ENCODE measurements at places on chromosomes 12 and 14. TPM values are rescaled to one million over a fixed set of nuclear protein-coding genes. Genes with fewer than 3 reads are reported as not detected.

ATG2B gene
- 17.0 TPM for total RNA-seq

SOX5 gene
- 86.6 TPM for total RNA-seq

C12orf42 gene
- total RNA-seq: not detected

TRIAP1 gene
- total RNA-seq: 38.0 TPM

- peaks cover 5% of the 10 kb centered on the region for H3K4me1 ChIP-seq
Observed at GRCh38 chr14:71721791-71722190, 210.4 kb upstream of the RGS6 start.

DNA sequence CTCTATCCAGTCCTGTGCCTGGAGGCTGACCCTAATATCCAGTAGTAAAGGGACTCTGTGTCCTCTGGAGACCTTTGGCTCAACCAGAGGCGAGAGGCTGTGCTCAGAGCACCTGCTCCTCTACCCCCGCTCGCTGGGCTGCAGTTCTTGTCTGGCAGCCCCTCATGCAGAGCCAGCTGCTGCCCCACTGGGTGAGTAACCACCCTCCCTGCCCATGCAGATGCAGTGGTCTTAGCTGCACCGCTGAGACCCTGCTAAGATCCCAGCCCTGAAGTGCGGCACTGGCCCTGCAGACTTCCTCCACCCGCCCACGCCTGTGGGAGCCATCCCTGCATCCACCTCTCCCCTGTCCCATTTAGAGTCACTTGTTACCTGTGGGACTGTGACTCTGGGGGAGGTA, 347.5 kb upstream of the SFSWAP start:
- peaks cover 6% of the 10 kb centered on the region for H3K36me3 ChIP-seq
- H3K27me3 ChIP-seq: peaks cover 52% of the 10 kb centered on the region
- H3K27ac ChIP-seq: no peak overlapping the region
- H3K4me3 ChIP-seq: no peak overlapping the region
- DNase-seq: no peak

DNA sequence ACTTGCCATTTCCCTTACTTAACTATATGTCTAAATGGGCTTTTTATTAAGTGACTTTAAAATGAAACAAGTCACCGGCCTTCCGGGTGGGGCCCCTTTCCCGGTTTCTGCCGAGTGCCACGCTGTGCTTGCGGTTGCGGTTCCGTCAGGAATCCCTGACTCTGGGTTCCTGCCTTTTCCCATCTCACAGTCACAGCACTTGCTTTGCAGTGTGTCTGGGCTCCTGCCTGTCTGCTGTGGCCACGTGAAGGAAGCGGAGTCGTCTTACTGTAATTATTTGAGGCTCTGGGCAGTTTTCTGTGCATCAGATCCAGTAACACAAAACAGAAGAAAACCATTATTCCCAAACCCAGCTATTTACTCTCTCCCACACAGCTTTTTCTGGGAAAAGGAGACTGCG, 44.0 kb upstream of the FRMD6 start:
- no peak for DNase-seq
- H3K27ac ChIP-seq: no peak overlapping the region
- peaks cover 14% of the 10 kb centered on the region for H3K4me1 ChIP-seq
- no peak overlapping the region for H3K4me3 ChIP-seq

DNA sequence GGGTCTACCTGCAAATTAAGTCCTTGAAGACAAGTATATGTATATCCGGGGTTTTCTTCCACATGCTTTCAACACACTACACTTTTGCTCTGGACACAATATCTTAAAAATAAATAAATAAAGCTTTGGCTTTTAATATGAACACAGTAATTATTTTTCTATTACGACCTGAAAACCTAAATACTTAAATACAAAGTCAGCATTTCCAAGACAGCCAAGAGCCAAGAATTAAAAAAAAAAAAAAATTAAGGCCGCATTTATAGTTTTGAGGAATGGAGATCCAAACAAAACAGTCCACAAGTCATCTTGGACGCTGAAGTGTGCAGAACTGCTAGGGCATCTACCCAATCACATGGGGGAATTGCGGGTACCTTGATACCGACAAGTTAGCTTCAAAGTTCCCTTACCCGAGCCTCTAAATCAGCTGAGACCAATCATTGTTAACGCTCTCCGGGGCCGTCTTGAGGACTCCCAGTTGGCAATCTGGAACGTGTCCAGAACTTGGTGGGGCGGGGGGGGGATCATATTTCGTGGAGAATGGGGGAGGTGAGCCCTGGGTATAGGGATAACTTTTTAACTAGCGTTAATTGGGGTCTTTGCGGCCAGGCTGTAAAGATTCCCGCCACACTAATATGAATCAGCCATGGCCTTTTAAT, 731 bp upstream of the PCNX4 start:
- no peaks in the 10 kb centered on the region for H3K27me3 ChIP-seq
- H3K36me3 ChIP-seq: no peaks in the 10 kb centered on the region
- peak overlapping the region; percentile 93 for H3K27ac ChIP-seq
- no peak for DNase-seq
- H3K4me3 ChIP-seq: peak overlapping the region; percentile 97

DNA sequence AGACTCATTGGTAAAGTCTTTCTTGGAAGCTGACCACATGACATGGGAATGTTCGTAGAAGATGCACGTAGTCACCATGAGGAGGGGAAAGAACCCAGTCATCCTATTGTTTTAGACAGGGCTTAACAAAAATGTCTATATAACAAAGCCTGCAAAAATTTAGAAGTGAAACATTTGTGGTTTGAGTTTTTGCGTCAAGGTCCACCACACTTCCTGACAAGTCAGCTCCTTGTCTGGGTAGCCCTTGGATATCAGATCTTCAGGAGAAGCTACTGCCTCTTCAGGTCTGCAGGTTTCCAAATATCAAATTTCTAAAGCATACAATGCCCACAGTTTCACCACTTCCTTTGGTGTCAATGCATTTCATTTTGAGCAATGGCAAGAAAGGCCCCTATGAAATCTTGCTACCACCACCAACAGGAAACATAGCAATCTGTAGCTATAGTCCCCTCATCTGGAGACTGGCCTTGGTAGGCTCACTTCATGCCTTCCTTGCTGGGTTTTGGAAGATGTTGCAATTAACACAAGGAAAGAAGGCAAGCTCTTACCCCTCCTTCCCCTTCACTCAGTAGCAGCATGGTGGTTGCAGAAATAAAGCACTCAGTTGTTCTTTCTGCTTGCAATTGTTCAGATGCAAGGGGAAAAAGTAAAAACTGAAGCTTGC, 235.2 kb downstream of the PCNX1 start:
- H3K36me3 ChIP-seq: no peaks in the 10 kb centered on the region
- no peaks in the 10 kb centered on the region for H3K27me3 ChIP-seq
- H3K4me3 ChIP-seq: no peak overlapping the region
- no peak overlapping the region for H3K27ac ChIP-seq
- DNase-seq: no peak

- peaks cover 9% of the 10 kb centered on the region for H3K36me3 ChIP-seq
- H3K4me3 ChIP-seq: no peak overlapping the region
- no peaks in the 10 kb centered on the region for H3K27me3 ChIP-seq
Observed at GRCh38 chr12:76043377-76043776, 11.8 kb upstream of the PHLDA1 start.

DNA sequence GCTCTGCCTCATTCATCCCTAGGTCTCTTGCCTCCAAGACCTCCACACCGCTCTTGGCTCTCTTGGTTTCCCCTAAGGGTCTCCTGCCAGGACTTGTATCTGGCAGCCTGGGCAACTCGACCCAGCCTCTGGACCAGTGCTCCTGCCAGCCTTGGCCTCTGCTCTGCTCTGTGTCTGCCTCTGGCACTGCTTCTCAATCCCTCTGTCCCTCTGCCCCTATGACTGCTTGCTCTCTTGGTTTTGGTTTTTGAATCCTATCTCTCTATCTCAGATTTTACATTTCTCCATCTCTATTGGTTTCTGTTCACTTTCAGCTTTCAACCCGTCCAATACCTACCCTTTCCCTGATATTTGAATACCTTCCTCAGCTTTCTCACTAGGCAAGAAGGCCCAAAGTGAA, 6.3 kb downstream of the ITGA5 start:
- DNase-seq: no peak
- no peak overlapping the region for H3K27ac ChIP-seq
- no peaks in the 10 kb centered on the region for H3K36me3 ChIP-seq

- no peak for DNase-seq
- peaks cover 52% of the 10 kb centered on the region for H3K4me1 ChIP-seq
- no peak overlapping the region for H3K4me3 ChIP-seq
- H3K27ac ChIP-seq: no peak overlapping the region
Observed at GRCh38 chr14:99589031-99589441, 15.0 kb downstream of the CCDC85C start.

GRCh38 chr14:91870001-91870400, 2.7 kb upstream of the TC2N start:
- DNase-seq: no peak
- H3K4me1 ChIP-seq: no peaks in the 10 kb centered on the region
- H3K27me3 ChIP-seq: no peaks in the 10 kb centered on the region
- H3K27ac ChIP-seq: no peak overlapping the region

- no peak overlapping the region for H3K27ac ChIP-seq
- no peaks in the 10 kb centered on the region for H3K36me3 ChIP-seq
- H3K27me3 ChIP-seq: no peaks in the 10 kb centered on the region
Observed at GRCh38 chr14:54881761-54882401, 20.7 kb downstream of the GCH1 start.

DNA sequence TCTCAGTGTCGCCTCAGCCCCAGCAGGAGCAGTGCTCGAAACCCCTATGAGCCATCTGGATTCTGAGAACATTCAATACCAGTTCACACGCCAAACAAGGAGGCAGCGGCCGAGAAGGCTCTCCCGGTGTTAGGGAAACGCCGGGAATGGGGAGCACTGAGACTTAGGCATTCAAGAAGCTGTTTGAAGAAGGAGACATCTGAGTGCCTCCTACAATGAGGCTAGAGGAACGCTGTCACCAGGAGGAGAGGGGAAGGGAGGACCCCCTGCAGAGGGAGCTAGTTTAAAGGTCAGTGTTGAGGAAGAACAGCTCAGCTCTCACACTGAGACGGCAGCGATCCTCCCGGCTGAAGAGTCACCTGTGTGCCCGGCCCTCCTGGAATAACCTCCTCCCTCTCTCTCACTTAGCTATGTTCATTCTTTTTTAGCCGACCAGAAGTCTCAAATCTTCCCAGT, 69.9 kb downstream of the SERPINA3 start:
- no peak overlapping the region for H3K4me3 ChIP-seq
- DNase-seq: no peak
- no peaks in the 10 kb centered on the region for H3K36me3 ChIP-seq
- H3K4me1 ChIP-seq: peaks cover 14% of the 10 kb centered on the region
- H3K27me3 ChIP-seq: peaks cover 5% of the 10 kb centered on the region

- peak; percentile 25 for DNase-seq
- no peak overlapping the region for H3K27ac ChIP-seq
- peaks cover 5% of the 10 kb centered on the region for H3K4me1 ChIP-seq
- H3K4me3 ChIP-seq: no peak overlapping the region
Observed at GRCh38 chr14:95993768-95994592, 45.2 kb upstream of the C14orf132 start.

GRCh38 chr12:131711551-131712205, 788 bp downstream of the SFSWAP start:
- H3K4me1 ChIP-seq: peaks cover 24% of the 10 kb centered on the region
- H3K27me3 ChIP-seq: no peaks in the 10 kb centered on the region
- peaks cover 13% of the 10 kb centered on the region for H3K36me3 ChIP-seq
- no peak for DNase-seq

DNA sequence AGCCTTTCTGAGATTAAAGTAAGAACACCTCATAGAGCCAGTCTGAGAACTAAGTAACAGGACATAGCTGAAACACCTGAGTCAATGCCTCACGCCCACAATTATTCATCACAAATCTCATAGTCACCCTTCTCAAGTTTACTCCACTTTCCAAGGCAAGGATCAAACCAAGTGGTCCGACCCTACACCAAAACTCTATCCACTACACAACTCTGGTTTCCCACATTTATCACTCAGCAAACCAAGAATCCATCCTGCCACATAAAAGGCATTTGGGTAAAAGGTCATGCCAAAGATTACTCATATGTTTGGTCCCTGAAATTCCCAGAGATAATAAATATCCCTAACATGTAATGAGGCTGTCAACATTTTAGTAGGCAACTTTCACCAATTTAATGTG, 144.1 kb downstream of the RPAP3 start:
- H3K36me3 ChIP-seq: no peaks in the 10 kb centered on the region
- no peak overlapping the region for H3K4me3 ChIP-seq
- peaks cover 20% of the 10 kb centered on the region for H3K27me3 ChIP-seq
- peaks cover 17% of the 10 kb centered on the region for H3K4me1 ChIP-seq
- DNase-seq: no peak

GRCh38 chr12:106739815-106740530, 34.5 kb upstream of the RIC8B start:
- no peak for DNase-seq
- peak overlapping the region; percentile 15 for H3K27ac ChIP-seq
- peak overlapping the region; percentile 14 for H3K4me3 ChIP-seq
- H3K36me3 ChIP-seq: peaks cover 12% of the 10 kb centered on the region

GRCh38 chr12:98532687-98533304, 17.4 kb downstream of the TMPO start:
- peaks cover 21% of the 10 kb centered on the region for H3K36me3 ChIP-seq
- H3K27me3 ChIP-seq: no peaks in the 10 kb centered on the region
- H3K4me3 ChIP-seq: no peak overlapping the region
- H3K27ac ChIP-seq: no peak overlapping the region
- DNase-seq: no peak

DNA sequence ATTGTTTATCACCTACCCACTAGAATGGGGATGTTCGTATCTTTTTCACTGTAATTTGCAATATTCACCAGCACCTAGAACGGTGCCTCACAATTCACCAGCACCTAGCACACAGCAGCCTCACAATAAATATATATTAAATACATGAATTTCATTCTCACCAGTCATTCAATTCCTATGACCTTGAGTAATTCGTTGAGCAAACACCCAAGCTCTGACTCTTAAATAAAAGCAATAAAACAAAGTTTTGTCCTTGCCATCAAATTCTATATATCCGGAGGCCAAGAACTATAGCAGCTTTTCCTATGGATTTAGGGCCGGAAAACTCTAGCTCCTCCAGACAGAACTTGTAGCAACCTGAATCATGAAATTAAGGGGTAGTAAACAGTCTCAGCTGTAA, 981 bp downstream of the VTI1B start:
- H3K27ac ChIP-seq: no peak overlapping the region
- H3K27me3 ChIP-seq: no peaks in the 10 kb centered on the region
- H3K4me3 ChIP-seq: peak overlapping the region; percentile 89

Data from neural crest cell (in vitro differentiated cells).